ENCODE measurements at places on chromosomes 5 and 9.

DNA sequence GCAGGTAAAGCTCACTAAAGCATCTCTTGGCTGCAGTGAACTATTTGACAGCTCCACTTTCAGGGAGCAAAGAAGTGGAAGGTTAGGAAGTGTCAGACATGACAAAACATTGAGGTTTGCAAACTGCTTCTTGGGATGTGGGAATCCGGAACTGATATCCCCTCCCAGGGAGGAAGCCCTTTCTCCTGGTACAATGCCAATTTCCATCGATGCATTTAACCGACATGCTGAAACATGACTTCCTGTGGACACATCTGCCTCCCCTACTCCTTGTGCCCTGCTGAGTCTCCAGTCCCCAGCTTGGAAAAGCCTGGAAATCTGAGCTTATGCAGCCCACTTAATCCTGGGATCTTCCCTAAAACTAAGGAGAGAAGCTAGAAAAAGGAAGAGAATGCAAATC is 323.1 kb upstream of the DAP start:
- DNase-seq = no peak

DNA sequence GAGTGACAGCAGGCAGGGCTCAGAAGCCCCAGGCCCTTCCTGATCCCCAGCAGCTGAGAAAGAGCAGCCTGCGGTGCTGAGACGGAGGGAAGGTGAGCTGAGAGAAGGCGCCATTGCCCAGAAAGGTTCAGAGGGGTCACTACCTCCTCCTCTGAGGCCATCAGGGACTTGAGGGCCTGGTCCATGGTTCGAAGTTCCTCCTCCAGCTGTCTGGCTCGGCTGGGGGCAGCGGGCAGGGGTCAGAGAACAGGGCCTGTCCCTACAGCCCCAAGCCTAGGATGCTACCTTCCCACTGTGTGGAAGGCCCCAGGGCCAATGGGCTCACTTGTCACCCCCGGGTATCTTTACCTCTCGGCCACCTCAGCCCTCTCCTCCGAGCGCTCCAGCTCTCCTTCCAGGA is 4.8 kb downstream of the TPM2 start:
- no peak for DNase-seq

GRCh38 chr5:66956439-66956838 is 240.2 kb downstream of the CD180 start:
- DNase-seq = no peak

DNA sequence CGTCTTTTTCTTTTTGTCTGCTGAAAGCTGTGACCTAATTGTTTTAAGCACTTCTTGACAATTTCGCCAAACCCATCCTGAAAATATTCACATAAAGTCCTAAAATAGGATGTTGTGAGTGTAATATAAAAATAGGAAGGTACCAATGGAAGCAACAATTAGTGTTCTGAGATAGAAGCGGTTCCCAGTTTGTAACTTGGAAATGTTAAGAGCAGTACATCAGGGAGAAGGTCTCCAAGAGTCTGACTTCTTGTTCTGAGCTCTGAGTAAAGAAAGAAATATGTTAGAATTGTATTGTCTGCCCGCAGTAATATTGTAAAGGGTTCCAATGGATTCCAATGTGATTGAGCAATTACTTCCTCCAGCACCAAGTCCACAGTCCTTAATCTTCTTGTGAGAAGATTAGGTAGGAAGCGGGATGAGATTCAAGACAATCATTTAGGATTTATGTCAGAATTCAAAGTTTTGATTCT is 3.9 kb downstream of the VCAN start:
- no peak for DNase-seq

DNA sequence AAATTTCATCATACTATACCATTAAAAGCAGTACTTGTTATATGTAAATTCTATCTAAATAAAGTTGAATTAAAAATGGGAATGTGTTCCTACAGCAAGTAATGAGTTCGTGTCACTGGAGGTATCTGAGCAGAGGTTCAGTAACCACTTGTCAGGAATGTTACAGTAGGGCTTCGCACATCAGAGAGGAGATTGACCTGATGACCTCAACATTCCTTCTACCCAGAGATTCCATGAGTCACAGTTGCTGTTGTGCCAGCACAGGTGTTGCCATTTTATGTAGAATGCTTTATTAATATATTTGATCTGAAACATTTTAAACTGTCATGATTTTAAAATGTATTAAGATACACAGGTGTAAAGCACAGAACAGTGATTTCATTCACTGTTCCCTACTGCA is 60.3 kb downstream of the STX17 start:
- DNase-seq = no peak

DNA sequence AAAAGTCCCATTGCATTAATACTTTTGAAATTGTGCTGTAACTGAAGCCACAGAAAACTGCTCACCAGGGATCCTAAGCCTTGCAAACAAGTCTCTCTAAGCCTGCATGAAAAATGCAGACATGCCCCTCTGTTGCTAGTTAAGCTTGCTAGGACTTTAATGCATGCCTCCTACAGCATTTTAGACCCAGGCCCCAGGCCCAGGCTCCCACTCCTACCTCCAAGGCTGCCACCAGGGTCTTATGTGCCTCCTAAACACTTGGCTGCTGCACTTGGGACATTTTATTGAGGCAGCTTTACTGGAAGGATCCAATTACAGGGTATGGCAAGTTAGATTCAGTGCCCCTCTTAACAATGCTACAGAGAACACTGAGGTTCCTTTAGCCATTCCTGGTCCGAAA is 467.3 kb upstream of the CLINT1 start:
- DNase-seq = no peak

DNA sequence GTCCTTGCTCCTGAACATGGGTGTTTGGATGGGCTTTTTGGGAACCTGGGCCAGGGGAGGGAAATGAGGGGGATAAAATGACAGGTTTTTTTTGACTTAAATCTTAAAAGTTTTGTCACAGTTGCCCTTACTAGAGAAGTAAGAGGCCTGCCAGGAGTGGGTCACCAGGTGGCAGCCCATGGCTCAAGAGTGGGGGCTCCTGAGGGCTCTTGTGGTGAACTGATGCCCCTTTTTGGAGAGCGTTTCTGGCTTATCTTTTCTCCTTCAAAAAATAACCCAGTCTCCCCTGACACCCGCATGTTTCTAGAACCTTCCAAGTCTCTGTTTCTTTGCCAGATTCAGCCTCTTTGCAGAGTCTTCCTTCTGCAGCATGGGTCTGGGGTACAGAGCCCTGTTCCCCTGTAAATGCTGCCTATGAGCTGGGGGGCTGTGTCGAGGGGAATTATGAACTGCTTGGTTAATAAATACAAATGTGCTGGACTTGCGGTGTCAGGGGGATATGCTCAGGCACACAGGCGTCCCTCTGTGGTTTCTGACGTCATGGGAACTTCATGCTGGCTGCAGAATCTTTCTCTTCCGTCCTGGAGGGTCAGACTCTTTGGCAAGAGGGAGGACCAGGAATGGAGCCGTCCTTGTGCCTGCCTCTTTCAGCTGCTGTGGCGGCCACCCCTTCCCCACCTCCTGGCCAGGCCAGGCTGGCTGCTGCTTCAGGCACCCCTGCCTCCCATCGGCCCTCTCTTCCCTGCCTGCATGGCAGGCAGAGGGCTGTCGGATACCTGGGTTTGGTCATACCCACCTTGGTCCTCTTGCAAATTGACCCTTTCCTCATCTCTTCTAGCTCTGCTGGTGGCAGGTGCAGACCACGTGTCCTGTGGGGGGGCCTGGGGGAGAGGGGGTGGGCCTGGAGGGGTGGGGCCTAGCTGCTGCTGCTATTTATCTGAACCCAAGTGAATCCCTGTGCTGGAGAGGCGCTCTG is 30.1 kb downstream of the PTPA start:
- DNase-seq = no peak

- no peak for DNase-seq
Observed at GRCh38 chr5:107389775-107390148, 281.0 kb downstream of the EFNA5 start.

GRCh38 chr5:153881687-153882086 is 157.0 kb downstream of the FAM114A2 start:
- DNase-seq = no peak

GRCh38 chr9:6584881-6585597 is 60.5 kb downstream of the GLDC start:
- no peak for DNase-seq

- no peak for DNase-seq
Observed at GRCh38 chr9:29945012-29945411, 2371.7 kb upstream of the C9orf72 start.

DNA sequence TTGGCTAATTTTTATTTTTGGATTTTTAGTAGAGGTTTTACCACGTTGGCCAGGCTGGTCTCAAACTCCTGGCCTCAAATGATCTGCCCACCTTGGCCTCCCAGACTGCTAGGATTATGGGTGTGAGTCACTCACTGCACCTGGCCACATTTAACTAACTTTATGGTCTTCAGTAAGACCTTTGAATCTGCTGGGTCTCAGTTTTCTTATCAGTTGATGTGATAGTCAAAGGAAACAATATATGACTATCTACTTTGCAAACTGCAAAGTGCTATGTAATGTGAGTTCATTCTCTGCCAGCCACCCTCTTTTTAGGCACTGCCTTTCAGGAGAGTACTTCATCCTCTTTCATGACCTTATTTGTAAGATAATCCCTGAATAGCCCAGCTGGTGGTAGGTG is 474.7 kb downstream of the PDE4D start:
- no peak for DNase-seq

DNA sequence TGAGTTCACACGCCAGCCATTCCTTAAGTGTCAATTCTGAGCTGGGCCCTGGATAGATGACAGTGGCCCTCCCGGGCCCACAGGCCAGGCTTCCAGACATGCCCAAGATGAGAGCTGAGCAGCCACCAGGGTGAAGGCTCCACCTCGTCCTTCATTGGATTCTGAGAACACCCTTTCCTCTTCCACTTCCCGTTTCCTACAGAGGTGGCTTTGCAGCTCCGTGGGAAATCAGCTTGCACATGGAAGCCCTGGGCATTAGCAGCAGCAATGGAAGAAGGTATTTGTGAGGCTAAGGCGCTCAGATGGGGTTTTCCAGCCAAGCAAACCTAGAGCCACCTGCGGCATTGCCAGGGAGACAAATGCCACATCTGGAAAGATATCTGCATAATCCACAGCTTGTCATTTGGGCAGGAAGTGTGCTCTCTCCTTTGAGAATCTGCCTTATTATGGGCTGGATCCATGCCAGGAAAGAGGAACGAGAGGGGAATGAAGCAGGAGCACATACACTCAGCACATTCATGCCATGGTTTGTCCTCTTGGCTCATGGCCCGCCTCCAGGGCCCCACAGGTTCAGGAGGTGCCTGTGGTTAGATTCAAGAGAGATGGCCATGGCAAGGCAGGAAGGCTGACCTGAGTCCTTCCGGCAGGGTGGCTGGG is 34.1 kb downstream of the CFAP77 start:
- no peak for DNase-seq

- no peak for DNase-seq
Observed at GRCh38 chr5:3913279-3913678, 317.6 kb downstream of the IRX1 start.

- no peak for DNase-seq
Observed at GRCh38 chr9:20476912-20477521, 145.3 kb downstream of the MLLT3 start.

DNA sequence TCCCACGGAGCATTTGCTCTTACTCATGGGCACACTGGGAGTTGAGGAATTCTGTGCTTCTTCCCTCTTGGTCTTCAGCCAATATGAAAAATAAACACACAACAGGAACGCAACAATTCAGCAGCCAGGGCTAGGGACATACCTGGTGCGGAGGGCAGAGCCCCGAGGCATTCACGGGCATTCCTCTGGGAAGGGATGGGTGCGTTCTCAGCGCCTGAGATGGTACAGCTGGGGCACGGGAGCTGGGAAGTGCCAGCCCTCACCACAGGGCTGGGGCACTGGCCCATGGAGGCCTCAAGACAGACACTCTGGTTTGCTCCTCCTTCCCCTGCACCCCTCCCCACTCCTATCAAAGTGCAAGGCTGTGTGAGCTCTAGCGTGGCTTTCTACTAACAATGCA is 2.1 kb downstream of the SLC6A3 start:
- no peak for DNase-seq

DNA sequence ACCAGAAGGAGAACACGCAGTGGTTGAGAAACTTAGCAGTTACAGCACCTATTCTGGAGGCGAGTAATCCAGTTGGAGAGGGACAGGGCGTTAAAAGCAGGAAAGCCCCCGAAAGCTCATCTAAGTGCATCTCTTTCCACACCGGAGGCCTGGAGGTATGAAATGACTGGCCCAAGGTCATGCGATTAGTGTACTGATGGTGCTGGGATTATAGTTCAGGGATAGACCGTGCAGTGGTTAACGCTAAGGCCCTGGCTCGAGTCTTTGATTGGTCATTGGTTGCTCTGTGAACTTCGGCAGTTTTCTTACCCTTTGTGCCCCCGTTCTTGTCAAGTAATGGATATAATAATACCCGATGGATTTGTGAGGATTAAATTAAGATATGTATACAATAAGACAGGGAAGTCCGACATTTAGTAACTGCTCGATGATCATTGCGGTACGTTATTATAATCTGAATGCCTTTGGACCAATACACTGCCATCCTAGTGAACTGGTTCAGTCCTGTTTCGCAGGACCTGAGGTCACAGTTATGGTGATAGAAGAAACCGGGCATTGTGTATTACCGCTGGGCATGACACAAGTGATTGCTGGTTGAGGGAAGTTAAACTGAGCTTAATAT is 960 bp downstream of the CANX start:
- DNase-seq = no peak

DNA sequence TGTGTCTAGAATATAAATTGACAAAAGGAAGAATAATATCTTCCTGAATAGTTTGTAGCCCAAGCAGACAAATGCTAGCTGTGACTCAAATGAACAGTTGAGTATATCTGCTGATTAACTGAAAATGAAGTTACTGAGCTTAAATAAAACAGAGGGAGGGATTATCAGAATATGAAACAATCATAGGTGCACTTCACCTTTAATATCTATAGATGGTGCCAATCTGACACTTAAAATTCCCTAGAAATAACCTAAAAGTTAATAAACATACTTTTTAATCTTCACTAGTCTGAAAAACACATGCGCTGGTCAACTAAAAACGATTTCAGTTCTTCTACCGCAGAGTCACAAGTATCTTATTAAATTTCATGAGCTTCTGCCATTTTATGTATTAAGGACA is 280.8 kb upstream of the RASA1 start:
- DNase-seq = no peak

DNA sequence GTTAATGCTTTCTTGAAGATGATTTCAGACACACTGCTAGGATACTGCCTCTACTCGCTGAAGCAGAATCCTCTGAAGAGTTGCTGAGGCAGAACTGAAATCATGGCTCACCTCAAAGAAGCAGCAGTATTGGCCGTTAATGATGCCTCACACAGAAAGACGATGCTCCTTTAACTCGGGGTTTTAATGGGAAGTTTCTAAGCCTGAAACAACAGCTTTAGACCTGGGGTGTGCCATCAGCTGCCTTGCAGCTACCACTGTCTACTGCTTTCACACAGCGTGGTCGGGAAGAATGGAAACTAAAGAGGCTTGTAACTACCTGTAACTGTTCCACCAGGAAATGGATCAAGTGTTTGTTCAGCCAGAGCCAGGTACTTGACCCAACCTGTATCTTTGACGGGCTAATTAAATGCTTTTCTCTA is at the start of gene CTXN3:
Gene CTXN3 (plus strand): TSS at position 65 of the 422 bp plus-strand sequence. CDS start 8,440 bp downstream, outside the sequence.
- no peak for DNase-seq

DNA sequence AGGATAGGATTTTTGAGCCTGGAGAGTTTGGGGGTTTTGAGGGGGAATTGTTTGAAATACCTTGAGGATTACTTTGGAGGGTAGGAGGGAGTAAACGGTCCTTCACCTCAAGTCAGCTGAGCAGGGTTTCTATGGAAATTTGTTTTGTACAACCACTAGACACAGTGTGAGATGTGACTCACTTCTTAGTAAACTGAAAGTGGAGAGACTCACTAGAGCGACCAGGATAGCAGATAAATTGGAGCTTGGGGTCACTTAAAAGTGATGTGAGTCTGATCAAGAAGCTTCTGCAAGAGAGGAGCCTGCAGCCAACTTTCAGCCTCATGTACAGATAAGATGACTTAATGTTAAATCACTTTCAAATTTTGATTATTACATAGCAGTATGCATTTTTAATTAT is 1945.9 kb upstream of the NUDT12 start:
- no peak for DNase-seq
